ENCODE measurements at places on chromosomes 13 and 19.

DNA sequence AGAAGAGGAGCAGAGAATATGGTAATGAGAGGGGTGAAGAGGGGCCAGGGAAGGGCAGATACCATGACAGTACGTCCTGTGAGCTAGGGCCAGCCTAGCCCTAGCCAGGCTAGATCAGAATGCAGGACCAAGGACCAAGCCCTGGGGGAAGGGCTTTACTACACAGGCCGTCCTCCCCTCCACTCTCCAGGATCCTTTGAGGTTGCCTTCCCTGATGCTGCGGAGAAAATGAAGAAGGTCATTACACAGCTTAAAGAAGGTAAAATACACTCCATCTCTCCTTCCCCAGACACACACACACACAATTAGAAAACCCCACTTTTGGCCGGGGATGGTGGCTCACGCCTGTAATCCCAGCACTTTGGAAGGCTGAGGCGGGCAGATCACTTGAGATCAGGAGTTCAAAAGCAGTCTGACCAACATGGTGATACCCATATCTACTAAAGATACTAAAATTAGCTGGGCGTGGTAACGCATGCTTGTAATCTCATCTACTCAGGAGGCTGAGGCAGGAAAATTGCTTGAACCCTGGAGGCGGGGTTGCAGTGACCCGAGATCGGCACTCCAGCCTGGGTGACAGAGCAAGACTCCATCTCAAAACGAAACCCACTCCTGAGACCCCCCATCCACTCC, 8.5 kb downstream of the SPACA6 start:
- peaks cover 76% of the 10 kb centered on the region for H3K36me3 ChIP-seq
- no peak overlapping the region for H3K4me3 ChIP-seq
- H3K4me1 ChIP-seq = peaks cover 32% of the 10 kb centered on the region

GRCh38 chr13:20518660-20519100, 7.0 kb downstream of the CRYL1 start:
- no peak for DNase-seq
- H3K4me1 ChIP-seq = no peaks in the 10 kb centered on the region
- H3K4me3 ChIP-seq = no peak overlapping the region
- H3K36me3 ChIP-seq = no peaks in the 10 kb centered on the region

DNA sequence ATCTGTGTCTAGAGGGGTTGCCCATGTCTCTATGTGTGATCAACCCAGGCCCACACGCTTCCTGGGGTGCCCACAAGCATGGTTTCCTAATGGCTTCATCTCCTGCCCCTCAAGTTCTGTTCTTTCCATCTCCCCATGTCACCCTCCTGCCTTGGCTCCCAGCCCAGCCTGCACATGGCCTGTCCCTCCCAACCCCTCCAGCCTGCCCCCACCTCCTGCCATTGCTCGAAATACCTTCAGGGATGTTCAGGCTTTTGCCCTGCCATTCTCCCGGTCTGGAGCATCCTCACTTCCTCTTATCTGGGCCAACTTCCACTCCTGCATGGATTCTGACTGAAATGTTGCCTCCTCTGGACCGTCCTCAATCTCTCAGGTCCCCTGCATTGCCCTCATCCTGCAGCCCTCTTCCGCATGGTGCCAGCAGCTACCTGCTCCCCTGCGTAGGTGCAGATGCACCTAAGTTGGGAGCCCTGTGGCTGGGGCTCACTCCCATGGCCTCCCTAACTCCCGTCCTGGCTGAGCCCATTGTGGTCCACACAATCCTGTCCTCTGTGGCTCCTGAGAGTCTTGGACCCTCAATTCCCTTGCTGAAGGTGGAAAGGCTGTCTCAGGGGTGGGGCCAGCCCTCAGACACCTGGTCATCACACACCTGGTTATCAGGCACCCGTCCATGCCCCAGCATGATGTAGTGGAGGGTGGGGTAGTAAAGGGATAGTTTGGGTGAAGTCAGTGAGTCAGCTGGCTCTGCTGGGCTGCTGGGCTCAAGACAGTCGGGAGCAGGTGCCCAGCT, 152.1 kb downstream of the URI1 start:
- H3K4me1 ChIP-seq = no peaks in the 10 kb centered on the region
- no peak for DNase-seq
- H3K4me3 ChIP-seq = no peak overlapping the region
- no peak overlapping the region for H3K27ac ChIP-seq

DNA sequence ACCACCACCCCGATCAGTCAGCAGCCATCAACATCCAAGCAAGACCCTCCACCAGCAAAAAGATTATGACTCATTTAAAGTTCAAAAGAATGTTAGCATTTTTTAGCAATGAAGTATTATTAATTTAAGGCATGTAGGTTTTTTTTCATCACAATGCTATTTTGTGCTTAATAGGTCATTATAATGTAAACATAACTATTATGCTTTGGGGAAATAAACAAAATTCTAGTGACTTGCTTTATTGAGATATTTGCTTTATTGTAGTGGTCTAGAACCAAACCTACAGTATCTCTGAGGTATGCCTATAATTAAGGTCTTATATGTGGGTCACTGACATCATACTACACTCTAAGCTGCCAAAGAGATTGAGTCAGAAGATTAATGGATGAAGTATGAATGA, 20.0 kb downstream of the KLF12 start:
- no peak overlapping the region for H3K4me3 ChIP-seq
- H3K4me1 ChIP-seq = no peaks in the 10 kb centered on the region
- DNase-seq = no peak
- H3K27me3 ChIP-seq = no peaks in the 10 kb centered on the region
- no peak overlapping the region for H3K27ac ChIP-seq
- no peaks in the 10 kb centered on the region for H3K36me3 ChIP-seq

DNA sequence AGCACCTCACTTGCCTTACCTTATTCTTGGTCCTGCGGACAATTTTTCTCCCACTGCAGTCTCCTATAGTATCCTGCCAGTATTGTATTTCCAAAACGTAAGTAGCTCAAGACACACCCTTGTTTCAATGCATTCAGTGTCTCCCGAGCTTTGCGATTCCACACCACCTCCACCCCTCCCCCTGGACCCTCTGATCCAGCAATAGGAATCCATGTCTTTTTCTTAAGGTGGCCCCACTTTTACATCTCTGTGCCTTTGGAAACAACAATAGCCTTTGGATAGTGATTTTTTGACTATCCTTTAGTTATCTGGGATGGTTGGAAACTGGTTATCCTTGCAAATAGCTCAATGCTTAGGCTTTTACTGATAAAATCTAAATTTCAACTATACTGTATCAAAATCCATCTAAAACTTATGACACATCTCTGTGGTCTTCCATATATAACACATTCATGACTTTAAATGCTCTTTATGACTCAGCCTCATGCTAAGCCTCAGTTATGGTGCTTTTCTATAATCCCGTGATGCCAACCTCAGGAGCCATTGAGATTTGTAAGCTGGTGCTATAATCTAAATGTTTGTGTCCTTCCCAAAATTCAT, 27.1 kb downstream of the FAM216B start:
- DNase-seq = peak; percentile 33
- H3K4me1 ChIP-seq = no peaks in the 10 kb centered on the region

DNA sequence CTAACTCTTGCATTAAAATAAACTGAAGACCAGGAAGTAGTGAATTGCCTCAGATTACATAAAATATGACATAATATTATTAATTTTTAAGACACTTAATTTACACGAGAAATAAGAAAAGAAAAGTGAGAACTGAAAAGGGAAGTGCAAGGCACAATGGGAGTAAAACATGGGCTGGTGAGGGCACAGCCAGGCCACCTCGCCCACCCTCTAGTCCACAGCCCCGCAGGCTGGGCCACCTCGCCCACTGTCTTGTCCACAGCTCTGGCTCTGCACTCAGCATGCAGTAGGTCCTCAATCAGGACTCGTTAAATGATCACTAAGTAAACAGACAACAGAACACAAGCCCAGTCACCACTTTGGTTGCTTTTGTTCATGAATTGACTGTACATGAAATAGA, 67.8 kb upstream of the ARHGEF7 start:
- H3K27ac ChIP-seq = no peak overlapping the region
- H3K4me3 ChIP-seq = no peak overlapping the region
- H3K27me3 ChIP-seq = no peaks in the 10 kb centered on the region
- H3K36me3 ChIP-seq = no peaks in the 10 kb centered on the region
- no peak for DNase-seq

DNA sequence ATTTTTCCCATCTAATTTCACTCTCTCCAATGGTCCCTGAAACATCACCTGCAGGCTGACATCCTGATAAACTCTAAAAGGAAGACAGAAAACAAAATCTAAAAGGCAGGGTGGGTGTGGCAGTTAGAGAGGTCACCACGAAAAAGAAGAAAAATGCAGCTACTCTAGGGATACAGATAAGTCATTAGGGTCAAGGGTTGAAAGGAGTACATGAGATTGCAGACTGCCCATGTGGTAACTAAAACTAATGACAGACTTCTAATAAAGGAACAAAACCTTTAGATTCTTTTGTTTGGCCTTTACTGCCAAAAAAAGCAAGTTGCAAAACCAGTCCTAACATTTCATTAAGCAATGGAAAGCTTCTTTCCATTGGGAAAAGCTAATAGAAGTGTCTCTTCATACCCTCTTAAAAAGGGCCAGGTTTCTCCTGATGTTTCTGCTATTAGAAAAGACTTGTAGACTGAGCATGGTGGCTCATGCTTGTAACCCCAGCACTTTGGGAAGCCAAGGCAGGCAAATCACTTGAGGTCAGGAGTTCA, 31.0 kb downstream of the THSD1 start:
- H3K36me3 ChIP-seq = no peaks in the 10 kb centered on the region
- no peak overlapping the region for H3K27ac ChIP-seq

DNA sequence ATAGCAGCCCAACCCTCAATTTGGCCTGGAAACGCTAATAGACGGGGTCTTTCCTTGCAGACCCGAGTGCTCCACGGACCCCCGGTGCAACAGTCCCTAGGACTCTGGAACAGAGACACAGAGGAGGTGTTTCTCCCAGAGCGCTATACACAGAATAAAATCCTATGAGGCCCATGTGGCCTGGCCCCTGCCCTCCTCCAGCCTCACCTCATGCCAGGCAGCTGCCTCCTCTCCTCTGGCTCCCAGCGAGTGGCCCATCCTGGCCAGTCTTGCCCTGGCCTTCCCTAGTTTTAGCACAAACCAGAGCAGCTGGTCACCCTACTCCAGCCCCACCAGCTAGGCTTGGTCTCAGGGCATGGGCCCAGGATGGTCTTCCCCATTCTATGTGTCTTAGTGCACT, 20.3 kb downstream of the POP4 start:
- DNase-seq = no peak
- no peaks in the 10 kb centered on the region for H3K36me3 ChIP-seq
- no peaks in the 10 kb centered on the region for H3K27me3 ChIP-seq
- H3K27ac ChIP-seq = no peak overlapping the region

GRCh38 chr13:40969169-40969901, 49.8 kb downstream of the ELF1 start:
- peaks cover 2% of the 10 kb centered on the region for H3K36me3 ChIP-seq
- DNase-seq = peak; percentile 33
- H3K4me3 ChIP-seq = no peak overlapping the region
- H3K27me3 ChIP-seq = no peaks in the 10 kb centered on the region

DNA sequence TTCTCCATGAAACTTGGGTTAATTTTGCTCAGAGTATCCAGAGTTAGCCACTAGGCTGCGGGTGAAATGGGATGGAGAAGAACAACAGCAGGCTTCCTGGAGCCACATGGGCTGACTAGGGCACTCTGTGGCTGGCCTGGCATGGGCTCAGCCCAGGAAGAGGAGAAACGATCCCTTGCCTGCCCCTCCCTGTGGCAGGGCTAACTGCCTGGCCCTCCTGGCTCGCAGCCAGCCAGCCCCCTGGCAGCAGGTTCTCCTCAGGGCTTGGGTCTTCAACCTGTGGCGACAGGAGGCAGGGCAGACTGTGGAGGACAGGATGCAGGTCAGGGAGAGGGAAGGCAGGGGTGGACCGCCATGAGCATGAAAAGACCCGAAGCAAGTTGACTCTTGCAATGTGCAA, 78.7 kb upstream of the GPR183 start:
- H3K4me1 ChIP-seq = no peaks in the 10 kb centered on the region
- DNase-seq = no peak
- no peak overlapping the region for H3K4me3 ChIP-seq
- peaks cover 22% of the 10 kb centered on the region for H3K36me3 ChIP-seq
- H3K27me3 ChIP-seq = no peaks in the 10 kb centered on the region
- H3K27ac ChIP-seq = no peak overlapping the region

DNA sequence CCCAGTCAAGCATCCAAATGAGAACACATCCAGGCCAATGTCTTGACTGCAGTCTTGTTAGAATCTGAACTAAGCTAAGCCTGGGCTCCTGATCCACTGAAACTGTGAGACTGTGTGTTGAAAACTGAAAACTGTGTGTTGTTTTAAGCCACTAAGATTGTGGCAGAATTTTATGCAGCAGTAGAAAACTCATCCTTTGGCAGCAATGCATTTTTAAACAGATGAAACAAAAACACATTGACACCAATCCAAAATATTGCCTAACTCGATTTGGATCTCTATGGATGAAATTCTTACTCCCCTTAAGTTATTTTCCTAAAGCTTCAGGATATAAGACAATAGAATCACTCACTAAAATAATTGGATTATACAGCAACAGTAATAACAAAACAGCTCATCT, 202.3 kb upstream of the KLF12 start:
- H3K36me3 ChIP-seq = no peaks in the 10 kb centered on the region
- no peak overlapping the region for H3K4me3 ChIP-seq
- no peaks in the 10 kb centered on the region for H3K27me3 ChIP-seq
- no peaks in the 10 kb centered on the region for H3K4me1 ChIP-seq
- no peak overlapping the region for H3K27ac ChIP-seq

DNA sequence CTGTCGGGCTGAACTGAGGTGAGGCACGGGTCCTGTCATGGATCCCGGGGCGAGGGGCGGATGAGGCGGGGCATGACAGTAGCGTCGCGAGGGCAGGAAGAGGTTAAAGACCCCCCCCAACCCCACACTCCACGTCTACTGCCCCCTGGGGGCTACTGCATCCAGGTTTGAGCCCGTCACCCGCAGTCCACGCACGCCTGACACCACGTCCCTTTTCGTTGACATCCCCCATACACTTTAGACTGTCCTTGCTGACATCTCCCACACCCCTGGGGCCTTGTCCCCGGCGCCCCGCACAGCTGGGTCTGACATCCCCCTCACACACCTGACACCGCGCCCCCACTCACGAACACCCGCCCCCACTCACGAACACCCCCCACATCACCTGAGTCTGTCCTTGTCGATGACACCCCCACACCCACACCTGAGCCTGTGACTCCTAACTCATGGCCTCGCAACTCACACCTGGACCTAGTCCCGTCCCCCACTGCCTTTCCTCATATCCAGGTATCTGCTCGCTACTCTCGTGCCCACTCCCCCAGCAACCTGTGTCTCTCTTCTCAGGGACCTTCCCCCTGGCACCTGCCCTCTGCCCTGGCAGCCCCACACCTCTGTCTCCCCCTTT, 416 bp downstream of the SLC25A42 start:
- DNase-seq = no peak
- H3K27ac ChIP-seq = peak overlapping the region; percentile 7
- H3K27me3 ChIP-seq = no peaks in the 10 kb centered on the region
- H3K4me3 ChIP-seq = peak overlapping the region; percentile 78

GRCh38 chr13:47000165-47000564, 103.3 kb upstream of the HTR2A start:
- H3K36me3 ChIP-seq = no peaks in the 10 kb centered on the region
- no peaks in the 10 kb centered on the region for H3K4me1 ChIP-seq
- no peak for DNase-seq
- no peak overlapping the region for H3K4me3 ChIP-seq

All from trophoblast cell (in vitro differentiated cells and primary cell).